Central memory CD8-positive, alpha-beta T cell (primary cell): ENCODE measurements at places on chromosomes 12 and 14.

GRCh38 chr12:132449565-132450417, 40.2 kb upstream of the FBRSL1 start:
- H3K4me1 ChIP-seq: peaks cover 22% of the 10 kb centered on the region
- H3K27ac ChIP-seq: peak overlapping the region; percentile 38
- no peak for DNase-seq
- H3K27me3 ChIP-seq: no peaks in the 10 kb centered on the region
- H3K4me3 ChIP-seq: no peak overlapping the region

DNA sequence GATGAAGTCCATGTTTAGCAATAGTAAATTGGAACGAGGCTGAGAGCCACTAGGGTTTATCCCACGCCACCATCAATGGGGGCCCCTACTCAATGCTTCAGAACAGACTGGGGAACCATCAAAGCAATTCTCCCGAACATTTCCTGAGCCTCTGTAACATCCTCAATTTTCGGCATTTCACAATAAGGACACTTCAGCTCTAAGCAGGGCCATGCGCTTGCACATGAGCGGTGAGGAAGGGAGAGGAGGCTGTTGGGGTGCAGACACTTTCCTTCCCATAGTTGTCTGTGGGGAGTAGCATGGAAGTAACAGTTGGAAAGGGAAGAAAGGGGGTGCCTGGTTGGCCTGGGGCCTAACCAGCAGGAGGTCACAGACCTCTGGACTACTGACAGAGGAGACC, 129.9 kb upstream of the PRMT8 start:
- DNase-seq: no peak
- H3K4me1 ChIP-seq: no peaks in the 10 kb centered on the region
- H3K27me3 ChIP-seq: peaks cover 49% of the 10 kb centered on the region
- H3K27ac ChIP-seq: no peak overlapping the region

- no peak overlapping the region for H3K4me3 ChIP-seq
- no peaks in the 10 kb centered on the region for H3K27me3 ChIP-seq
- peaks cover 6% of the 10 kb centered on the region for H3K4me1 ChIP-seq
- peaks cover 7% of the 10 kb centered on the region for H3K36me3 ChIP-seq
- no peak for DNase-seq
- no peak overlapping the region for H3K27ac ChIP-seq
Measured at GRCh38 chr14:71625891-71626701, 306.1 kb upstream of the RGS6 start.

DNA sequence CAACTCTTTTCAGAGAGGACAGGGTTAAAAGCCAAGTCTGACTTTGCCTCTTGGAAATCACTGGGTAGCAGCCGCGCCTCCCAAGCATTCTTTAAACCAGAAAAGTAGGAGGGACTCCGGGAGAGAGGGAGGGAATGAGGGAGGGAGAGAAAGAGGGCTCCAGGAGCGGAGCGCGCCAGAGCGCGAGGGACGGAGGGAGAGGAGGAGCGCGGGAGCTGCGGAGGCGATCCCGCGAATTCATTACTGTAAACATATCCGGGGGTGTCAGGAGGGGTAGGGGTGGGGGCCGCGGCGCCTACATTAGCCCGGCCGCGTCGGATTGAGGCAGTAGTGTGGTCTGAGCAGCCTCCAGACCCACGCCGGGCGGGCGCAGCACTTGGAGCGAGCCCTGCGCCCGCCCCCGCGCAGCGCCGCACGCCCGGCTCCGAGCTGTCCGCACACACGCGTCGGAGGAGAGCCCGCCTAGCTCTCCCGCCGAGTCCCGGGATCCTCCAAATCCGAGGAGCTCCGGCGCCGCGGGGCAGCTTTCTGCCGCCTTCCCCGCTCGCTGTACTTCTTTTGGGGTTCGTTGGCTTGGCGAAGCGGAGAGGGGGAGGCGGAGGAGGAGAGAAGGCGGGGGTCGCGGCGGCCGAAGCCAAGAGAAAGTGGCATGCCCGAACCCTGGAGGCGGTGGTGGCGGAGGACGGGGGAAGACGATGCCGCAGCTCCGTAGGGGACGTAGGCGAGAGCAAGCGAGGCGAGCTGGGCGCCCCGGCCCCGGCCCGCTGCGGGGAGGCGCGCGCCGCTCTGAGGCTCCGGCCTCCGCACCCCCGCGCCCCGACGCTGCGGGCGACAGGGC, 3.3 kb downstream of the FLRT2 start:
- no peak overlapping the region for H3K27ac ChIP-seq
- H3K27me3 ChIP-seq: peaks cover 62% of the 10 kb centered on the region
- no peak overlapping the region for H3K4me3 ChIP-seq
- H3K36me3 ChIP-seq: peaks cover 1% of the 10 kb centered on the region

DNA sequence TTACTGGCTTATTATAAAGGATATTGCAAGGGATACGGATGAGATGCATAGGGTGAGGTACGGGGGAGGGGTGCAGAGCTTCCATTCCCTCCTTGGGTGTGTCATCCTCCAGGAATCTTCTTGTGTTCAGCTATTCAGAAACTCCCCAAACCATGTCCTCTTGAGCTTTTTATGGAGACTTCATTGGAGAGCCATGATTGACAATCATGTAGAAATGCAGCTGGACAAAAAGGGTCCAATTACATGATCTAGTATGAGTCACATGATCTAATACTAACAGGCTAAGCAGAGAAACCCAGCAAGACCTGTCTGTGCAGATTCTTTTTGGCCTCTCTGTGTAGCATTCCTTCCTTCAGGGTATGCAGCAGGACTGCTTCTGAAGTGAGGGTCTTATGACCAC, 23.9 kb upstream of the FLVCR2 start:
- peaks cover 3% of the 10 kb centered on the region for H3K36me3 ChIP-seq
- peaks cover 36% of the 10 kb centered on the region for H3K4me1 ChIP-seq
- H3K4me3 ChIP-seq: no peak overlapping the region
- no peaks in the 10 kb centered on the region for H3K27me3 ChIP-seq
- no peak for DNase-seq
- no peak overlapping the region for H3K27ac ChIP-seq

DNA sequence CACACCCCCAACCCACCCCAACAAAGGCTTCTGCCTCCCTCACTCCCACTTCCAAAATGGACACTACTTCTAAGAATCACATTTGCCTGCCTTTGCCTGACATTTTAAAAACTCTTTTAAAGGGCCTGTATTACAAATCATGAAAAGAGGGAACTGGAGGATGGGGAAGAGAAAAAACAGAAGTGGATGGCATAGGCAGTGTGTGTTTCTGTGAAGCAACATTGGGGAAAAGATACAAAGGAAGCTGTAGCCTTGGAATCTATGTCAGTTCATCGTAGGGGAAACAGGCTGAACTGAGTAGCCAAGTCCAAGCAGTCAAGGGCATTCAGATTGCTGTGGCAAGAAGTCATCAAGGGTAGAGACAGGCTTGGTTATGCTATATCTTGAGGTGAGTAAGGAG, 273.9 kb downstream of the BTG1 start:
- DNase-seq: no peak
- H3K4me1 ChIP-seq: peaks cover 59% of the 10 kb centered on the region
- no peak overlapping the region for H3K4me3 ChIP-seq

DNA sequence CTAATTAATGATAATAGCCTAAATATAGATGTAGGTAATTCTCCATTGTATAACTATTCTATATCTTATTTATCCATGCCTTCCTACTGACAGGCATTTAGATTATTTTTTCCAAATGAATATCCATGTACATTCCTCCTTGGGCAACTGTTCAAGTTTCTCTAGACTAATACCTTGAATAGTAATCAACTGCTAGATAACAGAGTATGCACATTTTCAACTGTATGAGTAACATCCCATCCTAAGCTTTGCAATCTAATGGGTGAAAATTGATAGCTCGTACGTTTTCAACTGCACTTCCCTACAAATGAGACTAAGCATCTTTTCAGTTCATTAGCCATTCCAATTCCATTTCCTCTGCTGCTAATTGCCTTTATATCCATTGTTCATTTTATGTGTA, 37.0 kb downstream of the YAF2 start:
- H3K27ac ChIP-seq: no peak overlapping the region
- H3K27me3 ChIP-seq: no peaks in the 10 kb centered on the region
- peaks cover 24% of the 10 kb centered on the region for H3K36me3 ChIP-seq
- no peak overlapping the region for H3K4me3 ChIP-seq
- H3K4me1 ChIP-seq: peaks cover 11% of the 10 kb centered on the region
- no peak for DNase-seq

DNA sequence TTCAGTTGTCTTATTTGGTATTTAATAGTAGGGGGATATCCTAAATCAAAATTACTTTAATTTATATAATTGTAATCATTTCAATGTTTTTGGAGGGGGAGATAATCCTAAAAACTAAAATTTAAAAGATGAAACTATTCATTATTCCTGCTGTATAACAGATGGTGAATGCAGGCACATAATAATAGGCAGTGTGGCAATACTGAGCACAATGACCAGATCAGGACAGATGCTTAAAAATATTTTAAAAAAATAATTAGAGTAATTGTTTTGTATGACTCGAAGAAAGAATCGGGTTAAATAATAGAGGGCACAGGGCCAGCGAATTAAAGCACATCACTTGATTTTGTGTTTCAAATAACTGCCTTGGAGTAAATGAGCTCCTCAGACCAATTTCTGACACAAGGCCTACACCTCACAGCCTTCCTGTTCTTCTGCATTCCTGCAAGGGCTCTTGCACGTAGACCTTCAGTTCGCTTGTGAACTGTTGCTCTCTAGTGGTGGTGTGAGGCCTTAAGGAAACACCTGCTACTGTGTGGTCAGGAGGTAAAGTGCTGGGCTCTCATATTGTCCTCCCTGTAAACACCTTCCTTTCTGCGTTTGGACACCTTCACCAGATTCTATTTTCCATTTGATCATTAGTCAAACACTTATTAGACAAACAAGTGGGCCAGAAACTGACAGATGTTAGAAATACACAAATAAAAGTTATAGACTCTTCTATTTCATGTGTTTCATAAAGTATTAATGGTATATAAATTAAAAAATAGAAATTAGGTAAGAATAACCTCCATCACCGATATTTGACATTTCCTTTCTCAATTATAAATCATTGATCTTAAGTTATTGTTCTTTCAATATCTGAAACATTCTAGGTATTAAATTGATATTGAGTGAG, 29.3 kb upstream of the KLRF1 start:
- H3K4me1 ChIP-seq: peaks cover 38% of the 10 kb centered on the region
- no peak overlapping the region for H3K27ac ChIP-seq
- no peaks in the 10 kb centered on the region for H3K36me3 ChIP-seq
- no peak overlapping the region for H3K4me3 ChIP-seq

GRCh38 chr14:103317976-103318580, 16.0 kb upstream of the EIF5 start:
- H3K27me3 ChIP-seq: peaks cover 56% of the 10 kb centered on the region
- no peaks in the 10 kb centered on the region for H3K4me1 ChIP-seq
- H3K4me3 ChIP-seq: no peak overlapping the region
- DNase-seq: no peak
- no peak overlapping the region for H3K27ac ChIP-seq

GRCh38 chr12:93827669-93828068, 150.5 kb downstream of the CRADD start:
- no peaks in the 10 kb centered on the region for H3K4me1 ChIP-seq
- no peaks in the 10 kb centered on the region for H3K36me3 ChIP-seq
- no peak overlapping the region for H3K27ac ChIP-seq
- DNase-seq: no peak
- H3K4me3 ChIP-seq: no peak overlapping the region

- peak overlapping the region; percentile 44 for H3K4me3 ChIP-seq
- H3K27ac ChIP-seq: peak overlapping the region; percentile 55
- no peaks in the 10 kb centered on the region for H3K36me3 ChIP-seq
- DNase-seq: no peak
- H3K4me1 ChIP-seq: peaks cover 57% of the 10 kb centered on the region
- no peaks in the 10 kb centered on the region for H3K27me3 ChIP-seq
Measured at GRCh38 chr14:49940808-49941421, 48.0 kb downstream of the ARF6 start.

- no peaks in the 10 kb centered on the region for H3K27me3 ChIP-seq
- no peak overlapping the region for H3K4me3 ChIP-seq
- no peak overlapping the region for H3K27ac ChIP-seq
- DNase-seq: no peak
- no peaks in the 10 kb centered on the region for H3K4me1 ChIP-seq
- peaks cover 2% of the 10 kb centered on the region for H3K36me3 ChIP-seq
Measured at GRCh38 chr12:113812411-113813228, 153.5 kb downstream of the RBM19 start.

GRCh38 chr14:20969336-20969735, 14.0 kb downstream of the RNASE2 start:
- H3K27ac ChIP-seq: no peak overlapping the region
- no peak overlapping the region for H3K4me3 ChIP-seq
- no peak for DNase-seq
- peaks cover 11% of the 10 kb centered on the region for H3K4me1 ChIP-seq
- peaks cover 4% of the 10 kb centered on the region for H3K36me3 ChIP-seq

GRCh38 chr14:25150401-25150800, 100.5 kb upstream of the STXBP6 start:
- H3K4me1 ChIP-seq: no peaks in the 10 kb centered on the region
- DNase-seq: no peak
- H3K36me3 ChIP-seq: no peaks in the 10 kb centered on the region

GRCh38 chr14:56271970-56272369, 153.8 kb downstream of the PELI2 start:
- H3K4me1 ChIP-seq: no peaks in the 10 kb centered on the region
- no peak for DNase-seq
- H3K27ac ChIP-seq: no peak overlapping the region
- H3K27me3 ChIP-seq: no peaks in the 10 kb centered on the region

DNA sequence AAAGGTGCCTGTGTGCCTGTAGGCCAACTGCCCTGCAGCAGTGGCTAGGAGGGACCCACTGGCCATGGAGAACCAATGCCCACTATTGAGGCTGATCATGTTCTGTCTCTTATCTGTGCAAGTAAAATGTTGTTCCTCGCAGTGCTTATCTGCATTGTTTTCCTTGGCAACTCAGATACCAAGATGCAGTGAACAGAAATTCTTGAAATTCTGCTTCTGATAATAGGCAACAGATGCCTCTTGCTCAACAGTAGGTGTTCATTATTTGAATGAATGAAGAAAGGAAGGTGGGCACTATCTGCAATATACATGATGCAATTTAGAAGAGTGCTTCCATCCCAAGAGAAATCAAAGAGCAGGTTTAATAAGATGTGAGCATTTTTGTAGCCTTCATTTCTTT, 232.2 kb downstream of the NUAK1 start:
- no peak for DNase-seq
- H3K27ac ChIP-seq: no peak overlapping the region
- no peaks in the 10 kb centered on the region for H3K27me3 ChIP-seq
- no peak overlapping the region for H3K4me3 ChIP-seq
- no peaks in the 10 kb centered on the region for H3K4me1 ChIP-seq

GRCh38 chr12:62466018-62466593, 520 bp upstream of the MON2 start:
- peak overlapping the region; percentile 98 for H3K27ac ChIP-seq
- H3K4me3 ChIP-seq: peak overlapping the region; percentile 95
- H3K36me3 ChIP-seq: peaks cover 7% of the 10 kb centered on the region
- DNase-seq: no peak
- no peaks in the 10 kb centered on the region for H3K27me3 ChIP-seq

- no peaks in the 10 kb centered on the region for H3K27me3 ChIP-seq
- H3K36me3 ChIP-seq: no peaks in the 10 kb centered on the region
- no peak overlapping the region for H3K27ac ChIP-seq
- no peak overlapping the region for H3K4me3 ChIP-seq
- DNase-seq: no peak
Measured at GRCh38 chr12:60174476-60174875, 578.6 kb downstream of the SLC16A7 start.

- no peak for DNase-seq
- no peaks in the 10 kb centered on the region for H3K4me1 ChIP-seq
- H3K4me3 ChIP-seq: no peak overlapping the region
- no peak overlapping the region for H3K27ac ChIP-seq
- no peaks in the 10 kb centered on the region for H3K36me3 ChIP-seq
Measured at GRCh38 chr14:95903165-95903564, 26.5 kb downstream of the TUNAR start.

GRCh38 chr12:58860056-58860787, 60.1 kb downstream of the LRIG3 start:
- H3K27ac ChIP-seq: no peak overlapping the region
- no peak overlapping the region for H3K4me3 ChIP-seq
- no peak for DNase-seq
- no peaks in the 10 kb centered on the region for H3K27me3 ChIP-seq
- H3K36me3 ChIP-seq: no peaks in the 10 kb centered on the region
